Aorta (tissue), 5 donors: ENCODE measurements at places on chromosomes 2 and 18. TPM values are rescaled to one million over a fixed set of nuclear protein-coding genes. Genes with fewer than 3 reads are reported as not detected.

The SCN1A gene
- not detected for total RNA-seq

The SCG2 gene
- 1.7 TPM for total RNA-seq

The COLEC12 gene
- 46.1 TPM for total RNA-seq

The FOXI3 gene
- not detected for total RNA-seq

The RNF152 gene
- 25.5 TPM for total RNA-seq

The TIA1 gene
- total RNA-seq, result 150 TPM

The RPE gene
- 50.6 TPM for total RNA-seq

The ZBTB7C gene
- total RNA-seq, result 18.2 TPM

The GAREM1 gene
- 24.0 TPM for total RNA-seq

The MARS2 gene
- total RNA-seq, result 3.6 TPM

The SERPINB10 gene
- total RNA-seq, result not detected

The PECR gene
- total RNA-seq, result 5.6 TPM

The EGR4 gene
- total RNA-seq, result not detected

The LRRFIP1 gene
- 234 TPM for total RNA-seq

The MAPK4 gene
- 4.2 TPM for total RNA-seq

The DQX1 gene
- 0.24 TPM for total RNA-seq

The ZNF512 gene
- total RNA-seq, result 41.7 TPM

The REG1B gene
- total RNA-seq, result 3.8 TPM

The MC5R gene
- not detected for total RNA-seq

The ZBTB14 gene
- total RNA-seq, result 13.9 TPM

The PSMA8 gene
- total RNA-seq, result not detected

The ALPI gene
- not detected for total RNA-seq

The EVX2 gene
- total RNA-seq, result not detected

The KIAA2012 gene
- not detected for total RNA-seq

The VAMP5 gene
- total RNA-seq, result 60.3 TPM

The EPHA4 gene
- total RNA-seq, result 19.9 TPM

The ATF2 gene
- 60.4 TPM for total RNA-seq

The KCNJ3 gene
- 1.6 TPM for total RNA-seq

The OTOS gene
- not detected for total RNA-seq

The NLRC4 gene
- 3.7 TPM for total RNA-seq

The BOD1L2 gene
- total RNA-seq, result not detected
